NCI-H226 (cell line): ENCODE measurements at places on chromosomes 1 and 21.

DNA sequence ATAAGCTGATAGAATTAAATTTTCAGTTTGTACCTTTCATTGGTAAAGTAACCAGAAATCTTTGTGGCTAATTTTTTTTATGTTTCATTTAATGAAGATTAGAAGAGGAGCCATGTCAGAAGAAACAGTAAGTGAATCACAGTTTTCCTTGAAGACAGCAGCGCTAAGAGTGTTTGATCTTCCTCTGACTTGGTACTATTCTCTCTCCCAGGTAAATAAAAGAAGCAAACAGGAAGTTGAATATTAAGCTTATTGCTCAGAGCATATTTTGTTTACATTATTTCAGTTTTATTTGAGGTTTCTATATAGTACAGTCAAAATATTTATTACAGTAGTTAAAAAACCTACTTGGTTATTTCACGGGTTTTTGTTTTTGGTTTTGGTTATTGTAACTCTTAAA is 3.7 kb downstream of the MIGA1 start:
- no peak for DNase-seq

DNA sequence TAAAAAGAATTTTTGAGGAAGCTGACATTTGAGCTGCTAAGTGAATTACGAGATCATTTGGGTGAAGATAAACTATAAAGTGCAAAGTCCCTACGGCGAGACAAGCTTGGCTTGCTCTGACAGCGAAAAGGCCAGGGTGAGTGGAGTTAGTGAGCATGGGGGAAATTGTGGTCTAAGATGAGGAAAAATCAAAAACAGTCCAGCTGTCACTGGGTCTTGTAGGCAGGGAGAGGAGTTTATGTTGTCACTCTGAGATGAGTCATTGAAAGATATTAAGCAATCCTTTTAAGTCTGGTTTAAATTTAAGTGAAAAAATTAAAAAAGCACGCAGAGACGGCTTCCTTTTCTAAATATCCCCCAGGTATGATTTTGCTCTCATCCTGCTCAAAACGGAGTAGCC is 601.9 kb downstream of the MRPL39 start:
- DNase-seq = no peak

DNA sequence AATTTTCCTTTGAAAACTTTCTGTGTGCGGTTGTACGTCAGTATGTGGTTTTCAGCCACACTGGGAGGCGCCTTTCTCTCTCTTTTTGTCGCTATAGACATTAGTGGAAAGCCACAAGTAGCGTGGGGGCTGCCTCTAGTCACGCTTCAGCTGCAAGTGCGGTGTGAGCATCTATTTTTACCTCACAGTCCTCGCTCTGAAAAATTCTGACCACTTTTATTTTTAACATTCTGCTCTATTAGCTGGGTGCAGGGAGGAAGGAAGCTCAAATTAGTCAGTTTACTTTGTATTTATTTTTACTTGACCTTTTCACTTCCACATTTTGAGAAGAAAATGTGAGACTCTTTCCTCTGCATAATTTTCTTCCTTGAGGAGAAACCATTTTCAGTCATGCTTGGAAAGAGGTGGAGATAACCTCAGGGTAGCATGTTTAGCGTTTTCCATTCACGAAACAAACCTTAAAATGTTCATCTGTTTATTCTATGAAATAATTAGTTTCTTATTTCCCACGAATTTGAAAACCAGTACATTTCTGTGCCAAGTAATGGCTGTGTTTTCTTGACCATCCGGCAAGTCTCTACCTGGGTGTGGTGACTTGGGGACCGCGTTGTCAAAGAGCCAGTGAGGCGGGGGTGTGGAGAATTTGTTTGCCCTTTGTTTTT is 35.6 kb downstream of the ADARB1 start:
- DNase-seq = no peak

DNA sequence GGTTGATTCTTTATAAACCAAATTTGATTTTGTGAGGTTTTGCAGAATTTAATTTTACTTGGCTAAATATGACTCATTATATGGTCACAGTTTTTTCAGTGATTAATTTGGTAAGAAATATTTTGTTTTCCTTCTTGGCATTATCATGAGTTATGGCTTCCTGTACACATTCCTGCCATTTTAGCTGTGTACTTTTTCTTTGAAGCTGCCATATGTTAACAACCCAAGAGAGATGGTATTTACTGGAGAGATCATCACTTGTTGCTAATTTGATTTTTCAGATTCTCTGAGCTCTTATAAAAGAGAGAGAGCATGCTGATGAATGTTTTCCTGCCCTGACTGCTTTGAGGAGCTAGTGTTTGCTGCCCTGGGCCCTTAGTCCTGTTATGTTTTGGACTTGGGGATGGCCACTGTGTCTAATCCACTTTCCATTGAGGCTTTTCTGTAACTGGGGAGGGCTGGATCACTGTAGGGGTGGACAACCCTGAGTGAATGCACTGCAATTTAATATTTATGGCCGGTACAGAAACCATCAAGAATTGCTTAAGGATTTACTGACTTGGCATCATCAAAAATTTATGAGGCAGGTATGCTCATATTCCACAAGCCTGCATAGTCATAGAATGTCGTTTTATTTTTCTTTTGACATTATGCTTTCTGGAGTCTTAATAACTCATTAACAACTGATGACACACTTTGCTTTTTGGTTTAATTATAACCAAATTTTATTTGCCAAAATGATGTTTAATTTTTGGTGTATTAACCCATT is 200.9 kb downstream of the DISC1 start:
- DNase-seq = peak; percentile 60

DNA sequence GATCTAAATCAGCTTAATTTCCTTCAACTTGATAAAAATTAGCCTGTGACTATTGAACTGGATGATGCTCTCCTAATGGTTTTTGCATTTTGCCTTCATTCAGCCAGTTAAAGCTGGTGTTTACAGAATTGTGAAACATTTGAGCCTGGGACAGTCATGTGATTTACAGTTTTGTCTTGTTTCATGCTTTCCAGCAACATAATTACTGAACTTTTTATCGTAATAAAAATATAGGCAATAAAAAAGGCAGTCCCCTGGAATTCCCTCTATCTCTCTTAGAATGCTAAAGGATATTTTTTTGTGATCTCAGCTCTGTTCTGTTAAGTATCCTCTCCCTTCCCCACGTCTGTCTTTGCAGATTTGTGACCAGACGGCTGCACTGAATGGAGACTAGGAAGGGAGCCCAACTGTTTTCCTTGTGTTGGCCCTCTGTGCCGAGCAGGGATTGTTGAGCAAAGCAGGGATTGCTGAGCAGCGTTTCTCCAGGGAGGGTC is 70.3 kb upstream of the RGL1 start:
- DNase-seq = no peak

DNA sequence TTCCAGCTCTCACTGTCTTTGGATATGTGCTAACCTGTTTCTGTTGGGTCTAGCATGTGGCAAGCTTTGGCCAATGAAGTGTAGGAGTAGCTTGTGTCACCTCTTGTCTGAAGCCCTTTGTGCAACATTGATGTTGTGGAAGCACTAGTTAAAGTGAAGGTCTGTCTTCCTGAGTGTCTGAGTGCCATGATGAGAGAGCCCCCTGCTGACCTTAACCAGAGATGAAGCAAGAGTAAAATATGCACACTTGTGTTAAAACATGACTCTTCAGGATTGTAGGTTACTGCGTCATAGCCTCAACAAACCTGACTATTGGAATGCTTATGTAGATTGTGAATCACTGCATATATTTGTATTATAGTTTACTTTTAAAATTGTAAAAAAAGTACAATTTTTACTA is 103.7 kb downstream of the NCAM2 start:
- DNase-seq = peak; percentile 33

GRCh38 chr1:2494323-2494693 is 18.2 kb downstream of the PLCH2 start:
- DNase-seq = peak; percentile 83

- DNase-seq = no peak
Measured at GRCh38 chr1:234977875-234978396, 150.7 kb downstream of the TOMM20 start.

DNA sequence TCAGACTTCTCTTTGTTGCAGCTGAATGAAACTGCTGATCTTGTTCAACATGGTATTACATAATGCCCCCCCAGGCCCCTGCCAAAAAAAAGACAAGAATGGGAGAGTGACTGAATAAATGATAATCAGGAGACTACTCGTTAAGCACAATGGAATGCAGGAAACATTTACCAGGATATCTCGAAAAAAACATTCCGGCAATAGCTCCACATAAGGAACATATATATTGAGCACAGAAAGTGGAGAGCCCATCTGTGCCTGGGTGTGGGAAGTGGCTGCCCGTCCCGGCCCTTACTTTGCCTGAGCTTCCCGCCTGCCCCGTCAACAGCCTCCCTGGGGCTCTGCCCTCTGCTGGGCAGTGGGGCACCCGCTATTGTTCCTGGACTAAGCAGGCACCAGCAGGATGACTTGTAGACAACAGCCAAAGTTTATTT is 13.3 kb downstream of the TRIM11 start:
- DNase-seq = peak; percentile 66

DNA sequence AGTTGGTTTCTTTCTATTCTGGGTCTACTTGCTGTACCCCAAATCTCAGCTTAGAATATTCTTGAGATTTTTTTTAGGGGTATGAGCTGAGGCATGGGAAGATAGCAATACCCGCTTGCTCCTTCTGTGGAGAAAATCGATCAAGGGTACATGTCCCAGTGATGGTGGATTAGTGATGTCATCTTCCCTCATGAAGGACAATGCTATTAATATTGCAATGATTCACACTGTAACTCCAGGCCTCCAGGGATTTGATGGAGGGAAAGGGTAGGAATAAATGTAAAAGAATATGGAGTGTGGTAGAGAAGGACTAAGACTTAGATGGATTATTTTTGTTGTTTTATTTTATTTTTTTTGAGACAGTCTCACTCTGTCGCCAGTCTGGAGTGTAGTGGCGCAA is 47.4 kb downstream of the XCL1 start:
- no peak for DNase-seq
